Central memory CD4-positive, alpha-beta T cell (primary cell): ENCODE measurements at places on chromosomes 1 and 21.

- no peak for DNase-seq
These were observed 10.1 kb downstream of the GABPA start for GRCh38 chr21:25744854-25745253.

DNA sequence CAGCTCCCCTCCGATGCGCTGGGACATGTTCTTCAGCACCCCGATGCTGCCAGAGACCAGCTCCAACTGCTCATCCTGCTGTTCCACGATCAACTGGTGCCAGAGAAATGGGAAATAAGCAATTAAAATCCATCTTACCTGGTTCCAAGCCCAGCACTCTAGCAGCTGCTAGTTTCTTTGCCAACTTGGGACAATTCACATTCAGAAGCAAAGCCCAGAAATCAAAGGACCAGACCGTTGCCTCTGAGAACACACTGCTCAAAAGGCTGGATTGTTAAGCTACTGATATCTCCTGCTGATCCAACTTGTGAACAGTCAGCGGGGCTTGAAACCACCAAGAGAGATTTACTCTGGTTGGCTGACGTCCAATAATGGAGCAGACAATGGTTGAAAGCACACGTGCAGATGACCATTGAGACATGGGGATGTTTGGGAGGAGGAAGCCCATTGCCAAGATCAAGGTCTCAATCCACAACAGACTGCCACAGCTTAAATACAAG, 34.4 kb downstream of the STX6 start:
- DNase-seq = no peak

GRCh38 chr1:226125097-226125630, 61.4 kb downstream of the ACBD3 start:
- DNase-seq = peak; percentile 78

GRCh38 chr1:229286099-229286766, 15.3 kb downstream of the RAB4A start:
- DNase-seq = no peak

DNA sequence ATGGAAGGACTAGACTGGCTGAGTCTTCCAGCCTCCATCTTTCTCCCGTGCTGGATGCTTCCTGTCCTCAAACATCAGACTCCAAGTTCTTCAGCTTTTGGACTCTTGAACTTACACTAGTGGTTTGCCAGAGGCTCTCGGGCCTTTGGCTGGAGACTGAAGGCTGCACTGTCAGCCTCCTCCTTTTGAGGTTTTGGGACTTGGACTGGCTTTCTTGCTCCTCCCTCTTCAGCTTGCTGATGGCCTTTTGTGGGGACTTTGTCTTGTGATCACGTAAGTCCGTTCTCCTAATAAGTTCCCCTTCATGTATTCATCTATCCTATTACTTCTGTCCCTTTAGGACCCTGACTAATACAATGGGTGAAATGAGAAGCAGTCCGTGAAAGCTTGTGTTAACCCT, 196.4 kb downstream of the KAZN start:
- DNase-seq = no peak

- DNase-seq = no peak
These were observed 9.1 kb downstream of the TOR3A start for GRCh38 chr1:179090923-179091322.

GRCh38 chr21:9758888-9759287, 762.5 kb upstream of the TPTE start:
- no peak for DNase-seq

DNA sequence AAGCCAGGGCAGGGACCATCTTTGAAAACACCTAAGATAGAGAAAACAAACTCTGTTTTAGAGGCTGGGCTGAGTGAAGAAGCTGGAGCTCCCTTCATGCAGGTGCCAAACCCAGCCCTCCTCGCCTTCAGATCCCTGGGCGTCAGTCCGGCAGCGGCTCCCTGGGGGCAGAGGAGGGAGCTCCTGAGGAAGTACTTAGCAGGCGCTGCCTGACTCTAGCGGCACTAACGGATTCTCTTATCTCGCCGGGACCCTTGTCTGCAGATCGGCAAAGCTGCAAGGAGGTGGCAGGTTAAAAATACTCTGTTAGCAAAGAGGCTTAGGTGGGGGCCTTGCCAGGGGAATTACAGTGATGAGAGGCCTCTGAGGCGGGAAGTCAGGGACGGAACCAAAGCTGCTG, 79.6 kb downstream of the PLXNA2 start:
- no peak for DNase-seq

DNA sequence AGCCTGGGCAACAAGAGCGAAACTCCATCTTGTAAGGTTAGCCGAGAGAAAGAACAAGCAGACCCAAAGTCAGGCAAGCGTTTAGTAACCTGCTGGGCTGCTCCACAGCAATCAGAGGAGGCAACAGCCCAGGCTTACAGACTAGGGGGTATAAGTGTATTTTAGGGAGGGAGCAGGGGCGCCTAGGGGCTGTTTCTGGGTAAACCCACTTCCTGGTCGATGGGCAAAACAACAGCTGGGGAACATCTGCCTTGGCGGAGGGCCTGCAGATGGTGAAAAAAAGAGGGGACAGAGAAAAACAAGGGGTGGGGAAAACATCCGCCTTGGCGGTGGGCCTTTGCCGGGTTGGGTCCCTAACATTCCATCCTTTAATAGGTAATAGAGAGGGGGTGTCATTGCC, 5.2 kb downstream of the TAS1R1 start:
- no peak for DNase-seq

DNA sequence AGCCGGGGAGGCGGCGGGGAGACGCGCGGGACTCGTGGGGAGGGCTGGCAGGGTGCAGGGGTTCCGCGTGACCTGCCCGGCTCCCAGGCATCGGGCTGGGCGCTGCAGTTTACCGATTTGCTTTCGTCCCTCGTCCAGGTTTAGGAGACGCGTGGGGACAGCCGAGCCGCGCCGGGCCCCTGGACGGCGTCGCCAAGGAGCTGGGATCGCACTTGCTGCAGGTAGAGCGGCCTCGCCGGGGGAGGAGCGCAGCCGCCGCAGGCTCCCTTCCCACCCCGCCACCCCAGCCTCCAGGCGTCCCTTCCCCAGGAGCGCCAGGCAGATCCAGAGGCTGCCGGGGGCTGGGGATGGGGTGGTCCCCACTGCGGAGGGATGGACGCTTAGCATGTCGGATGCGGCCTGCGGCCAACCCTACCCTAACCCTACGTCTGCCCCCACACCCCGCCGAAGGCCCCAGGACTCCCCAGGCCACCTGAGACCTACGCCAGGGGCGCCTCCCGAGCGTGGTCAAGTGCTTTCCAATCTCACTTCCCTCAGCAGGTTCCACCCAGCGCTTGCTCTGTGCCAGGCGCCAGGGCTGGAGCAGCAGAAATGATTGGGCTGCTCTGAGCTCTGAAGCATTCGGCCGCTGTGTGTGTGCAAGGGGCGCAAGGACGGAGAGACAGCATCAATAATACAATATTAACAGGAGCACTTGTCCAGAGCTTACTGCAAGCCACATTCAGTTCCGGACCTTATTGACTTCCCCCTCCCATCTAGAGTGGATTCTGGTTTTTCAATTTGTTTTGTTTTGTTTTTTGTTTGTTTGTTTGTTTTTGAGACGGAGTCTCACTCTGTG, 10.3 kb downstream of the SIM2 start:
- no peak for DNase-seq

- no peak for DNase-seq
These were observed 61.8 kb upstream of the LRRC8D start for GRCh38 chr1:89759036-89759435.

DNA sequence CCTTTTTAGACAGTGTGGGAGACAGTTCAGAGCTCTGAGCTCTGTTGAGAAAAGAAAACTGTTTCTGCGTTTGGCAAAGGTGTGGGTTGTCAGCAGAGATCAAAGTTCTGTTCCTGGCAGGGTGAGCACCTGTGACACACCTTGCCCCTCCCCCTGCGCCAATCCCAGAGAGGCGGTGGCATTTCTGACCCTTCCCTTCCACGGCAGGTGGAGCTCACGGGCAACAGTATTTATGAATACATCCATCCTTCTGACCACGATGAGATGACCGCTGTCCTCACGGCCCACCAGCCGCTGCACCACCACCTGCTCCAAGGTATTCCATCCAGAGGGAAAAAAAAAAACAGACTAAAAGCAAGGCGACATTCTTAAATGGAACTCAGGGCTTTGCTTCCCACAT, 20.7 kb downstream of the SIM2 start:
- DNase-seq = no peak
